ENCODE measurements at places on chromosomes 16 and 17. TPM values are rescaled to one million over a fixed set of nuclear protein-coding genes. Genes with fewer than 3 reads are reported as not detected.

GRCh38 chr17:78290721-78291120 lies 59.3 kb downstream of the TMEM235 start:
- H3K27ac ChIP-seq: no peak overlapping the region
- peaks cover 3% of the 10 kb centered on the region for H3K4me1 ChIP-seq
- no peak overlapping the region for H3K4me3 ChIP-seq
- DNase-seq: no peak

GRCh38 chr17:41335747-41336146 lies 14.9 kb downstream of the KRT33A start:
- DNase-seq: no peak
- no peak overlapping the region for H3K4me3 ChIP-seq
- no peak overlapping the region for H3K27ac ChIP-seq
- no peaks in the 10 kb centered on the region for H3K27me3 ChIP-seq
- no peaks in the 10 kb centered on the region for H3K4me1 ChIP-seq

- H3K4me1 ChIP-seq: no peaks in the 10 kb centered on the region
- no peak overlapping the region for H3K27ac ChIP-seq
- peaks cover 5% of the 10 kb centered on the region for H3K27me3 ChIP-seq
- no peak overlapping the region for H3K4me3 ChIP-seq
- H3K36me3 ChIP-seq: no peaks in the 10 kb centered on the region
These were observed 449 bp downstream of the CCL3L1 start for GRCh38 chr17:36196131-36196486.

- DNase-seq: no peak
- no peak overlapping the region for H3K27ac ChIP-seq
- H3K4me3 ChIP-seq: no peak overlapping the region
- H3K36me3 ChIP-seq: peaks cover 24% of the 10 kb centered on the region
These were observed 11.4 kb downstream of the IGFBP4 start for GRCh38 chr17:40454613-40454995.

GRCh38 chr16:56632156-56632847 lies at the start of gene MT1M:
Gene MT1M, plus strand, starts transcription at chr16:56632659. Its CDS starts 73 bp downstream, at chr16:56632732.
- peaks cover 32% of the 10 kb centered on the region for H3K4me1 ChIP-seq
- peak within 1 kb of the TSS; percentile 15 for H3K27ac ChIP-seq
- peak within 1 kb of the TSS; percentile 39 for H3K4me3 ChIP-seq
- H3K27me3 ChIP-seq: peaks cover 69% of the 10 kb centered on the region

DNA sequence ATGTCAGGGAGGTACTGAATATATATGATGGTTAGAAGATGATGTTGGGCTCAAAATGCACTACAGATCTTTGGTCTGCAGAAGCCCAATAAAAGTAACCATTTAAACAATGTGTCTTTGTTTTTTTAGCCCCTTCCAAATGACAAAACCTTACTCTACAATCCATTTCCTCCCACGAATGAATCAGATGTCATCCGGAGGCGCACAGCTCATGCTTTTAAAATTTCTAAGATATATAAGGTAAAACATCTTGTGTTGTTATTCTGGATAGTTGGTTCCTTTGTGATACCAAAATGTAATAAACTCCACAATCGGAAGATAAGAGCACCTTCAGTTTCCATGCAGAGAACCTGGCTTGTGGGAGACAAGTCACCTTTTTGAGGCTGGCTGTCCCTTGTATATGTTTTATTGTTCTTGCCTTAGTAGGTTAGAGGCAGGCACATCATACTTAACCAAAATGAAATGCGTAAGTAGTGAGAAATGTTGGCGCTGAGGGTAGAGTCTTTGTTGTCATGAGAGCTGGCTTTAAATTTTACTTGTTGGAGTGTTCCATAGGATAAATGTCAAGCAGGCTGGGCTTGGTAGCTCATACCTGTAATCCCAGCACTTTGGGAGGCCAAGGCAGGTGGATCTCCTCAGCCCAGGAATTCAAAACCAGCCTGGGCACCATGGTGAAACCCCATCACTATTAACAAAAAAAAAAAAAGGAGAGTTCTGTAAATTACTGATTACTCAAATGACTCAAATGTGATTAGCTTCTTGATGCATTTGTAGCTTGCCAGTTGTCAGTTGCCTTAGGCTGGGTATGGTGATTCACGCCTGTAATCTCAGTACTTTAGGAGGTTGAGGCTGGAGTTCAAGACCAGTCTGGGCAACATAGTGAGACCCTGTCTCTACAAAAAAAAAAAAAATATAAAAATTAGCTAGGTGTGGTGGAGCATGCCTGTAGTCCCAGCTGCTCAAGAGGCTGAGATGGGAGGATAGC lies 19.7 kb upstream of the SNTB2 start:
- H3K36me3 ChIP-seq: peaks cover 51% of the 10 kb centered on the region
- H3K27ac ChIP-seq: no peak overlapping the region
- no peak for DNase-seq
- no peaks in the 10 kb centered on the region for H3K27me3 ChIP-seq

Gene SHISA6
- total RNA-seq: 15.5 TPM

Gene FOXO3B
- total RNA-seq: 5.3 TPM

- no peaks in the 10 kb centered on the region for H3K36me3 ChIP-seq
- H3K4me1 ChIP-seq: no peaks in the 10 kb centered on the region
- H3K4me3 ChIP-seq: no peak overlapping the region
- no peaks in the 10 kb centered on the region for H3K27me3 ChIP-seq
- peak; percentile 0 for DNase-seq
- no peak overlapping the region for H3K27ac ChIP-seq
These were observed 484.9 kb upstream of the WSB1 start for GRCh38 chr17:26809033-26809432.
